ENCODE measurements at places on chromosomes 3 and 15. TPM values are rescaled to one million over a fixed set of nuclear protein-coding genes. Genes with fewer than 3 reads are reported as not detected.

- peak overlapping the region; percentile 100 for H3K27ac ChIP-seq
- no peaks in the 10 kb centered on the region for H3K36me3 ChIP-seq
- H3K27me3 ChIP-seq = no peaks in the 10 kb centered on the region
These were observed 718 bp downstream of the BNIP2 start for GRCh38 chr15:59688423-59688781.

Gene FEZF2
- total RNA-seq = not detected

Gene LRRC28
- total RNA-seq = 27.2 TPM

Gene ESYT3
- 0.89 TPM for total RNA-seq

GRCh38 chr3:157087373-157087772 is 72.6 kb downstream of the CCNL1 start:
- peak overlapping the region; percentile 100 for H3K27ac ChIP-seq
- no peak overlapping the region for H3K4me3 ChIP-seq
- no peaks in the 10 kb centered on the region for H3K27me3 ChIP-seq
- no peak for DNase-seq

GRCh38 chr15:93029214-93029835 is 59.7 kb downstream of the RGMA start:
- H3K36me3 ChIP-seq = no peaks in the 10 kb centered on the region
- no peak for DNase-seq
- H3K4me3 ChIP-seq = no peak overlapping the region
- peaks cover 7% of the 10 kb centered on the region for H3K4me1 ChIP-seq
- no peaks in the 10 kb centered on the region for H3K27me3 ChIP-seq

- H3K27ac ChIP-seq = no peak overlapping the region
- H3K27me3 ChIP-seq = no peaks in the 10 kb centered on the region
- no peak for DNase-seq
- H3K36me3 ChIP-seq = no peaks in the 10 kb centered on the region
These were observed 22.8 kb downstream of the HGD start for GRCh38 chr3:120659285-120659684.

DNA sequence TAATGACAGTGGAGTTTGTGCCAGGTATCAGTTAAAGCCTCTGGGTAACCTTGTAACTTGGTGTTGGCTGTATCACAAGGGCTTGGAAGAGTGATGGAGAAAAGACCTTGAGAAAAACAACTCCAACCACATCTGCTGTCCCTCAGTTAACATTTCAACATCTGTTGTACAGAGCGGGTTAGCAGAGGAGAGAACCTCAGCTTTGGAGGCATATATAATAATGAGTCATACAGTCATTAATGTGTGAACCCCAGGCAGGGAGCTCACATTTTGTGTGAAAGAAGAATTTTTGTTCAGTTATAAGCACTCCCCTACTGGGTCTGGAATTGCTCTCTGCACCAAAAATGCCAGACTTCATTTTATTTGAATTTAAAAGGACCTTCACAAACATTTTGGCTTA is 439.5 kb downstream of the PDCD6IP start:
- no peak overlapping the region for H3K4me3 ChIP-seq
- DNase-seq = no peak
- H3K4me1 ChIP-seq = no peaks in the 10 kb centered on the region
- no peaks in the 10 kb centered on the region for H3K36me3 ChIP-seq

DNA sequence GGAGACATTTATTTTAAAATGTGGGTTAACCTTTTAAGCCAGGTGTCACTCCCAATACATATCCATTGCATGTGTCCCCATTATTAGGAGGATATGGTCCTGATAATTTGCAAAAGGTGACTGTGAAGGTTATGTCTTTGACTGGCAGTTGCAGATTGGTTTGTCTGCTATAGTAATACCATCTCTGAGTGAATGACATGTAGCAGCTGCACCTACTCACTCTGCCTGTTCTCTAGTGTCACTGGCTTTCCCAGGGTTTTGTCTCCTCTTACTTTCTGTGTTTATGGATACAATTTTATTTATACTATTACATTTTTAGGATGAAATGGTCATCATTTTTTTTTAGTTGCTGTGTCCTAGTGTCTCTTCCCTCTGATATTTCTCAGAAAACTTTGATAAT is 393.2 kb downstream of the C3orf38 start:
- H3K4me3 ChIP-seq = no peak overlapping the region
- H3K4me1 ChIP-seq = no peaks in the 10 kb centered on the region
- H3K27me3 ChIP-seq = no peaks in the 10 kb centered on the region
- H3K36me3 ChIP-seq = no peaks in the 10 kb centered on the region

Gene TMCO5A
- total RNA-seq = not detected

Gene GOLGA6D
- total RNA-seq = not detected

- no peak overlapping the region for H3K27ac ChIP-seq
- H3K27me3 ChIP-seq = no peaks in the 10 kb centered on the region
- H3K4me3 ChIP-seq = no peak overlapping the region
- H3K4me1 ChIP-seq = no peaks in the 10 kb centered on the region
- DNase-seq = no peak
- H3K36me3 ChIP-seq = no peaks in the 10 kb centered on the region
These were observed 269.1 kb upstream of the LRRFIP2 start for GRCh38 chr3:37443363-37444035.

Gene GSK3B
- total RNA-seq = 34.4 TPM

GRCh38 chr15:23572844-23573243 is 7.4 kb downstream of the MKRN3 start:
- H3K36me3 ChIP-seq = no peaks in the 10 kb centered on the region
- no peaks in the 10 kb centered on the region for H3K27me3 ChIP-seq
- no peak overlapping the region for H3K4me3 ChIP-seq
- H3K27ac ChIP-seq = no peak overlapping the region
- no peaks in the 10 kb centered on the region for H3K4me1 ChIP-seq

- H3K27ac ChIP-seq = no peak overlapping the region
- DNase-seq = no peak
- no peak overlapping the region for H3K4me3 ChIP-seq
- no peaks in the 10 kb centered on the region for H3K27me3 ChIP-seq
- H3K4me1 ChIP-seq = no peaks in the 10 kb centered on the region
These were observed 19.2 kb upstream of the KPNA1 start for GRCh38 chr3:122533931-122534334.

GRCh38 chr15:69089258-69089657 is 71.2 kb upstream of the GLCE start:
- no peak overlapping the region for H3K27ac ChIP-seq
- H3K4me1 ChIP-seq = no peaks in the 10 kb centered on the region
- H3K4me3 ChIP-seq = no peak overlapping the region
- no peaks in the 10 kb centered on the region for H3K27me3 ChIP-seq
- no peaks in the 10 kb centered on the region for H3K36me3 ChIP-seq
- no peak for DNase-seq

GRCh38 chr3:6867269-6867668 is 6.4 kb downstream of the GRM7 start:
- no peak overlapping the region for H3K27ac ChIP-seq
- no peaks in the 10 kb centered on the region for H3K36me3 ChIP-seq
- no peaks in the 10 kb centered on the region for H3K4me1 ChIP-seq
- no peak for DNase-seq
- peaks cover 2% of the 10 kb centered on the region for H3K27me3 ChIP-seq
- no peak overlapping the region for H3K4me3 ChIP-seq

Gene CDC25A
- 5.3 TPM for total RNA-seq

Gene FLNB
- 246 TPM for total RNA-seq

Gene ASB14
- not detected for total RNA-seq

- H3K36me3 ChIP-seq = no peaks in the 10 kb centered on the region
- no peak overlapping the region for H3K27ac ChIP-seq
- DNase-seq = no peak
These were observed 93.7 kb upstream of the DPPA4 start for GRCh38 chr3:109430911-109431563.

DNA sequence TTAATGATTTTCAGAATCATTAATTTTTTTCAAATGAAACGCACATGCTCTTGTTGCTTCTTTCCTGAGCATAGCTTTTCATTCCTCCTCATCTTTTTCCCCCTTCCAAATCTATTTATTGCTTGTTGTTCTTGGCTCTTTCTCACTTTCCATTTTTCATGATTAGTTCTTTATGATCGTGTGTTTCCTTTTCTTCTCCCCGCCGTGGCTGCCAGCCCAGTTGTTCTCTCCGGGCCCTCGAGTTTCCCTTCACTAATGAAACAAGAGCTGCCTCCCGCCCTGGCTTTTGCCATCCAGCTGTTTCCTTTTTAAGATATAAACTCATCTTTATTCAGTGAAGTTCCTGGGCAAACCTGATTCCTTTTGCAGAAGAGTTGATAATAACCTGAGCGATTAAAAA is 170.2 kb upstream of the NR2F2 start:
- H3K27me3 ChIP-seq = no peaks in the 10 kb centered on the region
- H3K4me1 ChIP-seq = no peaks in the 10 kb centered on the region
- no peak overlapping the region for H3K4me3 ChIP-seq
- peak; percentile 23 for DNase-seq
- no peaks in the 10 kb centered on the region for H3K36me3 ChIP-seq

DNA sequence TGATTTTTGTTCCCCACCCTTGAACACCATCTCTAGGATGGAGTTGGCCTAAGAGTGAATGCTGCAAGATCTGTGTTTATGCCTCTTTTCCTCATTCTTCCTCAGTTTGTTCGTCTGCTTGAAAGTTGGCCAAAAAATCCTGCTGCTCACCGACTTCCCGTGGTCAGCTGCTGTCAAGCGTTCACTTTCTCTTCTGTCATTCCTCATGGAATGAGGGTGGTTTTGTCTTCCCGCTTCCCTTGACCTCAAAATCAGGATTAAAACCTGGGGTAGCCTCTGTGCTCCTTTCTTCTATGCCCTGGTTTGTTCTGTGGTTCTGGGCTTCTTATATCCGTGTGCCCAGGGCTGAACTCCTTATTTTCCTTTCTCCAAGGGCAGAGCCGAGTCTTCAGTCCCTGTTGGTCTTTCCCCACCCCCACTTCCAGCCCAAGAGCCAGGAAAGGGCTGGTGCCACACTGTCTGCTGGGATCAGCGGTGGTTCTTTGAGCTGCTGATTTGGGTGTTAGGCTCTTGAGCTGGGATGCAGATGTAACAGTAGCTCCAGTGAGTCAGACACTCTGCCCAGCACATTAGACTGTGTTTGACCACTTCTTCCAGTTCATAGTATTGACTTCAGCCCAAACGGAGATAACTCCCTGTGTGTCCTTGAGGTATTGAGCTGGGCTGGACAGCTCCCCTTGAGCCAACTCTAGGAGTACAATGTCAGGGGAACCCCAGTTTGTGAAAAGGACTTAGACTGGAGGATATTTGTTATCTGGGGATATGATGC is 2.3 kb downstream of the SERF2 start:
- H3K27me3 ChIP-seq = no peaks in the 10 kb centered on the region
- DNase-seq = no peak
- H3K27ac ChIP-seq = peak overlapping the region; percentile 93
- H3K4me1 ChIP-seq = peaks cover 27% of the 10 kb centered on the region
- H3K36me3 ChIP-seq = peaks cover 8% of the 10 kb centered on the region
- no peak overlapping the region for H3K4me3 ChIP-seq

DNA sequence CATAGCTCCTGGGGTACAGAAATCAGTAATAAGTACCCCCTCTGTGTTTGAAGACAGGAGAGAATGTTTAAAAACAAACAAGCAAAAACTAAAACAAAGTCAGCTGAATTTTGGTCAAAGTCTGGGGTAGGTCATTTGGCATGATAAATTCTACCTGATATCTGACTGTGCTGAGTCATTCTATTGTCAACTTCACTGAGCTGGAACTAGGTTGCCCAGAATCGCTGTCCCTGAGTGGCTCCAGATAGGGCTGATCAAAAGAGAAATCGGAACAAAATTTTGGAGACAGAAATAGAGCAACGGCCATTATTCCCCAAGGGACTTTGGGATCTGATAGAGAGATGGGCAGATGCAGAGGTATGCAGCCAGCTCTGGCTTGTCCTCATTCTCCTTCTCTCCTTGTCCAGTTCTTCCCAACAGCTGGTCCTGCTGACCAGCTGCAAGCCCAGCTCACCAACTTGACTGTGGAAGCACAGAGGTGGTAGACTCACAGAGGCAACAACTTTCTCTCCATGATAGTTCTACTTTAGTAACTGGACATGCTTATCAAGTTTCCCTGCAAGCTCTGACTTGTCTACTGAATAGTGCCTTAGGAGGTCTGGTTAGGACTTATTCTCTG is 57.3 kb upstream of the MYRIP start:
- no peaks in the 10 kb centered on the region for H3K27me3 ChIP-seq
- H3K36me3 ChIP-seq = no peaks in the 10 kb centered on the region
- H3K27ac ChIP-seq = no peak overlapping the region
- H3K4me1 ChIP-seq = no peaks in the 10 kb centered on the region
- H3K4me3 ChIP-seq = no peak overlapping the region
- no peak for DNase-seq
